Endothelial cell (in vitro differentiated cells): ENCODE measurements at places on chromosomes 5 and 9. TPM values are rescaled to one million over a fixed set of nuclear protein-coding genes. Genes with fewer than 3 reads are reported as not detected.

DNA sequence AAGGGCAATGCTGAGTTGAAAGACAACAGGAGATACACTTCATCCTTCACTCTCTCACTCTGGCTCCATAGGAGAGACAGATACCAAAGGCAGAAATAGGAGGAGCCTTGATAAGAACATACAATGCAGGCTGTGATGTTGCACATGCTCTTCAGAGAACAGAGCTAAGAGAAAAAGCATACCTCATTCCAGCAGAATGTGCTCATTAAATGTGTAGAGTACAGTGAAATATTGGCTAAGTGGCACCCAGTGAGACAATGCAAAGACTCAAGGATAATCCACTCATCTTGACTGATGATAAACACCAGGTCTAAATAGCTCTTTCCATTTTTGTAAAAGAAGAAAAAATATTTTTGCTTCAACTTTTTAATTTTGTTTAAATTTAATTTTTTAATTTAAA lies 139.7 kb downstream of the OR2K2 start:
- DNase-seq = no peak

The PLPPR1 gene
- 0.15 TPM for total RNA-seq

The IFNA10 gene
- not detected for total RNA-seq

The PCDHA1 gene
- total RNA-seq = 0.13 TPM

DNA sequence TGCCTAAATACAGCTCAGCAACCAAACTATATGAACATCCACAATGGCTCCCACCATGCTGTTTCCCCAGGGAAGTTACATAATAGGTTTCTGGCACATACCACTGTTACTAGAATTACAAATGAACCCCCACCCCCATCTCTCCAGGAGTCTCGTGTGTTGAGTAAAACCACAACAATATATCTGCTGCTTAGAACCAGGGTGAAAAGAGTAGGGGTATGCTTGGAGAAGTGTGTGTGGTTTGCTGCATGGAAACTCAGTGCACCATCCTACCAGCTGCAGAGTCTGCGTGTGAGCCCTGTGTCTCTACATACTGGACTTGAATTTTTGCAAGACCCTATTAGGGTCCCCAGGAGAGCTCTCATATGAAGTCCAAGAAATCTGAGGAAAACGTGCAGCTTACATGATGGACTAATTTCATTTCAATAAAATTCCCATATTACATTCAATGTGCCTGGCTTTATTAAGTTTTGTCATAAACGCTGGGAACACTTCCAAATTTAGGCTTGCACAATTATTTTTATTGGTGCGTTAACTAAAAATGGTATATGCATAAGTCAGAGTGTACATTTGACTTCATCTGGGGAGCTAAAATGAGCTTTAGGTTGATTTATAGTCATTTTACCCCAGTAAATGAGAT lies 104.5 kb upstream of the NFIB start:
- DNase-seq = no peak

- DNase-seq = no peak
Observed at GRCh38 chr9:14327036-14327435, 13.1 kb upstream of the NFIB start.

GRCh38 chr5:179832039-179832745 lies 11.5 kb downstream of the SQSTM1 start:
- no peak for DNase-seq

The C9orf153 gene
- total RNA-seq = 0.36 TPM

DNA sequence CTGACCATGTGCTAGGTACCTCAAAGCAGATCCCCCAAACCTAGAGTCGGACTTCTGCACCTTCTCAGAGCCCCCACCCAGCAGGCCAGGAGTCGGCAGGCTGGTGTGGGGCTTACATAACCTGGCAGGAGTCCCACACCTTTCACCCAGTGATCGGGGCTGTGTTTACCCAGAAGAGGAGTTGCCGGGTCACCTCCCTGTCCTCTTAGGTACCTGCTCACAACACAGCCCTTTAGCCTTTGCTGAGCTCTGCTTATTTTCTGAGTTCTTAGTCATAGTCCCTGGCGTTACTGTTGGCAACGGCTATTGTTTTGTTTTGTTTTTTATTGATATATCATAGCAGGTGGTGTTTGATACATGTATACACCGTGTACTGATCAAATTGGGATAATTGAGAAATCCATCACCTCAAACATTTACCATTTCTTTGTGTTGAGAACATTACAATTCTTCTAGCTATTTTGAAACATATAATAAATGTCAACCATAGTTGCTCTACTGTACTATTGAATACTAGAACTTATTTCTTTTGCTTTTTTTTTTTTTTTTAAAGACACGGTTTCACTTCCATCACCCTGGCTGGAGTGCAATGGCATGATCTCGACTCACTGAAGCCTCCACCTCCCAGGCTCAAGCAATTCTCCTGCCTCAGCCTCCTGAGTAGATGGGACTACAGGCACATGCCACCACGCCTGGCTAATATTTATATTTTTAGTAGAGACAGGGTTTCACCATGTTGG lies 10.4 kb upstream of the EEIG1 start:
- DNase-seq = no peak

- DNase-seq = peak; percentile 16
Observed at GRCh38 chr9:21812415-21812814, 10.0 kb downstream of the MTAP start.

DNA sequence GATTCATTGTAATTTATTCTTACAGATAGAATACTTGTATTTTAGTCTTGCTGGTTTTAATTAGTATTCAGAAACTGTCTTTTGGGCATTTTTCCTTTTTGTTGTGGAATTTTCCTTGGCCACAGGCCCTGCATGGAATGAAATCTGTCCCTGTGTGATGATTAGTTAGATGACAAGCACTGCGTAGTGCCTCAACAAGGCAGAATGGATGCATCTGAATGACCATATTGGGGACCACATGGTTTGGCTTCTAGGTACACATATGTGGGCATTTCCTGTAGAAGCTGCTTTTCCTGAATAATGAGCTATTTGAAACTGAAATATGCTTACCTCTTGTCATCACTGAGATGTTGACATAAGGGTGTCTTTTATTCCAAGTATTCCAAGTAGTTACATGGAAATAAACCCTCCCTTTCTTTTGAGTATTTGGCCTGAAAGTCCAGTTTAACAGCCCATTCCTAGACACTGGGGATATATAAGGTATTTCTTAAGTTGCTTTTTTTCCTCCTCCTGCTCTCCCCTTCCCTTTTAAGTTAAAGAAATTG lies 147.3 kb downstream of the YTHDC2 start:
- no peak for DNase-seq

The TMED9 gene
- total RNA-seq = 271 TPM

DNA sequence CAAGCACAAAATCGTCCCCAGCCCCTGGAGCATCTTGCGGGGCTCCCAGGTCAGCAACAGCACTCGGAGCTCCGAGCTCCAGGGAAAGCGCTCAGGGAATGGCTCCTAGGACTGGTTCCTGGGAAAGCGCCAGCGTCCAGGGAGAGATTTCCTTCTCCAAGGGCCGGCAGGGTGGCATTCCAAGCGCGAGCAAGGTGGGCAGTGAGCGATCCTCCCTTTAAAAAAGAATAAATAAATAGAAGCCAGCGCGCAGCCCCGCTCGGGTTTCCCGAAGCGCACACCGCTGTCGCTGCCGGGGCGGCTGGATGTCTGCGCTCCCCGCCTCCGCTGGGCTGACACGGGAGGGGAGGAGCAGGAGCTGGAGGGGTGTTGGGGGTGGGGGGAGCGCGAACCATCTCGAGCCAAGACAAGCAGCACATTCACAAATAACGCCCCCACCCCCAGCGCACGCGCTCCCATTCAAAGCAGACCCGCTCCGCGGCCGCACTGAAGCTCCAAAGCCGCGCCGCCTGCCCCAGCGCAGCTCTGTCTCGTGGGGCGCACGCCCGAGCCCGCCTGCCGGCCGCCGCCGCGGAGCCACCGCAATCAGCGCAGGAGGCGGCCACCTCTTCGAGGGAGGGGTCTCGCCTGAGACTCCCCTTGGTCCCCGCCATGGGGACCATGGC lies 327.4 kb downstream of the SH3GL2 start:
- peak; percentile 30 for DNase-seq

GRCh38 chr5:138110266-138110963 lies 26.6 kb downstream of the WNT8A start:
- DNase-seq = no peak

DNA sequence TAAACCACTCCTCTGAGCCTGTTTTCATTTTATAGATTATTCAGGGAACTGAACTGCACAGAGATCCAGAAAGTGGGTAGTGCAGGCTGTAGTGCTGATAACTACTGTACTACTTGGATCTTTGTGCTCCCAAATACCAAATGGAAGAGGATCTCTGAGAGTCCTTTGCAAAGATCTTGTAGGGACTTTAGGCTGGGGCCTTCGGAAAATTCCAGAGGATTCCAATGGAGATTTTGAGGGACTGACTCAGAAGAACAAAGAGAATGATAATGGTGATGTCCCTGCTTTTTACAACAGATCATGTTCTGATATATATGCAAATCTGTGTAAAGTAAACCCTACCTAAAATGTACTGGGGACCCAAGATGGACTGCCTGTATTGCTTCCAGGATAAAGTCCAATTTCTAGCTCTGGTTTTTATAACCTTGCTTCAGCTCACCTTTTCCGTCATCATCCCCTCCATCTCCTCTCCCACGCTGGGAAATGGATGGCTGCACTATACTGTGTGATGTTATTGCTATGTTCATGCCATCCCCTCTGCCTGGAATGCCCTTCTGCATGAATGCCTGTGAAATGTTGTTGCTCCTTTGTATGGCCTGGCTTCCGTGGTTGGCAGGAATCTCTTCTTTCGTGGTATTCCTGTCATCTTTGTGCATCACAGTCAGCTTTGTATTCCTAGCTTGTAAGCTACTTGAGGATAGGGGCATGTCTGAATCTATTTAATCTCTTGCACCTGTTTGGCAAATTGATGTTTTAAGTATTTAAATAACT lies 9.7 kb upstream of the PSMD5 start:
- DNase-seq = no peak

The CDHR2 gene
- total RNA-seq = 0.85 TPM

GRCh38 chr9:133712221-133713100 lies 25.7 kb downstream of the SARDH start:
- DNase-seq = no peak

- no peak for DNase-seq
Observed at GRCh38 chr5:174799121-174799520, 74.7 kb downstream of the MSX2 start.

DNA sequence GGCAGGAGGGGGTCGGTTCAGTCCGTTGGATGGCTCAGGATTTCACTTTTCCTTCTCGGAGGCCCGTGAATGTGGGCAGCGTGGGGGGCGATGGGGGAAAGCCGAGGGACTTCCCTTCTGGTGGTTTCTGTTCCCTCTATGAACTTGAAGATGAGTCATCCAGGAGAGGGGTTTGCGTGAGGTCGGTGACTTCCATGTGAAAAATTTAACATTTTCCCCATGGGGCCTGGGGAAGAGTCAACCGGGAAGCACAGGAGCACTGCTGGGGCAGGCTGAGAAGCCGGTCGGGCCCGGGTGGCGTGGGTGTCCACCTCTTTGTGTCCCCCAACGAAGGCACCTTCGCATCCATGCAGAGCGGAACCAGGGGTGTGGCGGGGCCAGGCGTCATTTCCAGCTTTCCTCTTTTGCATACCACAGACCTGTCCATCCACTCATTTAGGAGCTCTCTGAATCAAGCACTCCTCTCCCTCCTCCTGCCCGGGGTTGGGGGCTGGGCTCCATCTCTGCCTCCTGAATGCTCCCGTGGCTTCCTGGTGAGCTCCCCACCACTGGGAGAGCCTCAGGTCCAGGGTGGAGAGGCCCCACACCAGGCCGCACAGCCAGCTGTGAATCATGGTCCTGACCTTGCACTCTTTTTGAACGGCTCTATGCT lies 68.4 kb downstream of the ANKRD33B start:
- no peak for DNase-seq

The TERT gene
- total RNA-seq = 0.28 TPM

The TRAPPC13 gene
- total RNA-seq = 20.3 TPM

GRCh38 chr5:34494111-34494755 lies 161.9 kb upstream of the RAI14 start:
- no peak for DNase-seq

The CRB2 gene
- 0.18 TPM for total RNA-seq

The DELE1 gene
- 115 TPM for total RNA-seq

The ADAMTSL1 gene
- total RNA-seq = 18.2 TPM

The CACNA1B gene
- 2.0 TPM for total RNA-seq

The SPOUT1 gene
- 62.1 TPM for total RNA-seq

DNA sequence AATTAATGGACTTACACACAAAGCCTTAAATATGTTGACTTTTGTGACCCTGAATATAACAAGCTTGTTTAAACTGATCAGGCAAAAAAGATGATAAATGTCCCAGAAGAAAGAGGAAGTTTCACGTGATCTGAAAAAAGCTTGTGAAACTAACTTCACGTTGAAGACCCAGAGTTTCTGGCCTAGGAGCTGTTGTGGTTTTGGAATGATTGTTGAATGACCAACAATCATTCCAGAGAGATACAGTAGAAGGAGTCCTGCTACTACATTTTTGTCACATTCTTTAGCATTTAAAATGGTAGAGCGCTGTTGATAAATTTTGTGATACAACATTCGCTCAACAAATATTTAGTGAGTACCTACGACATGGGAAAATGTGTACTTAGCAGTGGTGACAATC lies 143.1 kb upstream of the FBN2 start:
- no peak for DNase-seq

DNA sequence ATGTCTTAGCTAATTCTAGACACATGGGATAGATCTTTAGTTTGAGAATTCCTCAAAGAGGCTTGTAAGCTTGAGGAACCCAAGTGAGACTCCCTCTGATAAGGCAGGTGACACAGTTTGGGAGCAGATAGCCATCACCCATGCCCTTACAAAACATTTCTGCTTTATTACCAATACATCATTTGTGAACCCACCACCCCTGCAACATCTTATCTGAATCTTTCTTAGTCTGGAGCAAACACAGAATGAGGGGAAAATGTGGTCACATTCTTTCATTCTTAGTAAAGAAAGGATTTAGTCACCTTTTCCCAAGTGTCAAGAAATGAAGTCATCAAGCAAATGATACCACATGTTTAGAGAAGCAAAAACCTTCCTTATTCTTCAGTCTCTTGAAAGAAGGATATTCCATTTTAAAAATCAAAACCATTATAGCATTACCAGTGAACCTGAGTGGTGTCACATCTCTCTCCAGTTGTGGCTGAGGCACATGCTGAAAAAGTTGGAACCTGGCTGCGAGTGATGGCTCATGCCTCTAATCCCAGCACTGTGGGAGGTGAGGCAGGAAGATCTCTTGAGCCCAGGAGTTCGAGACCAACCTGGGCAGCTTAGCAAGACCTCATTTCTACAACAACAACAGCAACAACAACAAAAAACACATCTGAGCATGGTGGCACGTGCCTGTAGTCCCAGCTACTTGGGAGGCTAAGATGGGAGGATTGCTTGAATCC lies 65.9 kb downstream of the PRKACG start:
- no peak for DNase-seq

The RUFY1 gene
- total RNA-seq = 30.5 TPM
